ENCODE measurements at places on chromosomes 12 and 14.

DNA sequence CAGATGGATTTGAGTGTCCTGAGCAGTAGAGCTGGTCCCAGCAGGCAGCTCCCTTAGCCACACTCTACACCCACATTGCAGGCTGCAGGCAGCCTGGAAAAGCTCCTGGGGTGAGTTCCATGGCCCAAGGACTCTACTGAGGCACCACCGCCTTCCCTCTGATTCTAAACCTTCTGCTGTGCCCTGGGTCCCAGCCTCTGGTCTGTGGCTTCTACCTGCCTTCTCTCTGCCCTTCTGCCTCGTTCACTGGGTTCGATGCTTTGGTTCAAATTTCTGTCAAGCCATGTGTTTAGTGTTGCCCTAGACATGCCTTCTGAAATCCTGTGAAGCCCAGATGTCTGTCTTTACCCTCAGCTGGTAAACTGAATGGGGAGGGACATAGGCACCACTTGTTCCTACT lies 1.5 kb upstream of the FGF6 start:
- no peak for DNase-seq

DNA sequence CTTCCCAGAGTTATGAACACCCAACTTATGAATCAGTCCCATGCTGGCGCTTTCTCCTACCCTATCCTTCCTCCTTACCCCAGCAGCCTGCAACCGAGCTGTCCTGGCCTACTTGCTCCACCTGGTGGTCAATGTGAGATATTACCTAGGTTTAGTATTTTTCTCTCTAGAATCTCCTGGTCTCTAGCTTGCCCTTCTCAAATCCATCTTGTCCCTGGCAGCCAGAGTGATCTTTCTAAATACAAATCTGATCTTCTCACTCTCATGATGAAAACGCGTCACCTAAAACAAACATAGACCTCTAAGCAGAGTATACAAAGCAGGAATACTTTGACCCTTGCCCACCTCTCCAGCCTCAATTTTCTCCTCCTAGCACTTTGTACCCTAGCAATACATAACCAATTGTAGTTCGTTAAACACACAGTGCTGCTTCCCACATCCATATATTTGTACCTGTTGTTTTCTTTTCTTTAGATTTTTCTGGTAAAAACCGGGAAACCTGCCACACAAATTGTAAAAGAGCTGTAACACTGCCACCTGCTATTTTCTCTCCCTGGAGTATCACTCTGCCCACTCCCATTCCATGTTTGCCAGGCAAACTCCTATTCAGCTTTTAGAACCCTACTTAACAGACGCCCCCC lies 20.0 kb upstream of the TCP11L2 start:
- DNase-seq: no peak

- no peak for DNase-seq
These were observed 22.3 kb upstream of the EPS8 start for GRCh38 chr12:15811214-15812127.

DNA sequence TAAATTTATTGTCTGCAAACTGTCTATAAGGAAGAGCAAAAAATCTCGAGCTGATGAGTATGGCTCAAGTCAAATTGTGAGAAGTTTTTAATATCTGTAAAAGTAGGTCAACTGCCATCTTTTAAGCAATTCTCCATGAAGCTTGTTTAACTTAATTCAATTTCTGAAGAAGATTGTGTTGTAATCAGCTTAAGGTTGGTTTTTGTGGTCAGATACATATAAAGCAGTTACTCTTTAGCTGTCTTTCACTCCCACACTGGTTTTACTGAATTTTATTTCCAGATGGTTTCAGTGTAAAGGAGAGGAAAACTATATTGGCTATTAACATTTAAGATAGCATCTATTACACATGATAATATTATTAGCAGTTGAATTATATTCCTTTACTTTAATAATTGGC lies 1165.1 kb downstream of the SLC16A7 start:
- DNase-seq: no peak

DNA sequence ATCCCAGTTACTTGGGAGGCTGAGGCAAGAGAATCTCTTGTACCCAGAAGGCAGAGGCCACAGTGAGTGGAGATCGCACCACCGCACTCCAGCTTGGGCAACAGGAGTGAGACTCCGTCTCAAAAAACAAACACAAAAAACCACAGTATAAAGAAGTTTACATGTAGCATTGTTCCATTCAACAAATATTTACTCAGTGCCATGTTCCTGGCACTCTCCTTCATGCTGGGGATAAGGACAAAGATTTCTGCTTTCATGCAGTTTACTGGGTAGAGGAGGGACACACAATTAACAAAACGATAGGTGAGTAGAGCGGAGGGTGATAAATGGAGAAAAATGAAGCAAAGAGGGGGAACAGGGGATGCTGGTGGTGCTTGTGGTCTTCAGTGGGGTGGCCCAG lies 68.2 kb upstream of the OVCH1 start:
- no peak for DNase-seq

DNA sequence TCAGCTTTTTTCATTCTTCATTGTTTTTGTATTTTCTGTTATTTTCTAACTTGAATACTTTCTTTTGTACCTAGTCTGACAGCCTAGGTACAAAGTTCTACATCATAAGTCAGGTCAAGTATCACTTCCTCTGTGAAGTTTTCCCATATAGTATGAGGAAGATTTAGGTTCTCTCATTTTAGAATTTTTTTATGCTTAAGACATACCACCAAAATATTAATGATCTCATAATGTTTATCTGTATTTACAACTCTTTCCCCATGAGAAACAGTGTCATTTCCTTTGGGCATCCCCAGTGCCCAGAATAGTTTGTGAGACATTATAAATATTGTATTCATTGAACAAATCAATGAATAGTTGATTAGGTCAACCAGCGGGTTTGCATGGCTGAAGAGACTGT lies 3.1 kb upstream of the ATF7IP start:
- DNase-seq: no peak

DNA sequence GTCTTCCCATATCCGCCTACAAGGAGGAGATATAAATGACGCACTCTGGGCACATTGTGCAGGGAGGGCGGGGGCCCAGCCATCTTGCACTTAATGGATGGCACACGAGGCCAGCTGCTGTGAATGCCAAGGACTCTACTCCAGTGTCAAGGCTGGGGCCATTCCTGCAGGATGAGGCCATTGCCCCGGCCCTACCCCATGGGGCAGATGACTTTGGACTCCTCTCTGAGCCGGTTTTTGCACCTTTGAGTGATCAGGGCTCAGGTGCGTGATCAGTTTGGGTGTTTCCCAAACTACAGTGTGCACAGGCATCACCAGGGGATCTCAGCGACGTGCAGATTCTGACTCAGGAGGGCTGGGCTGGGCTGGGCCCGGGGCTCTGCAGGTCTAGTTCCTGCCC lies 16.1 kb downstream of the MMAB start:
- DNase-seq: no peak

All from retinal pigment epithelial cell (primary cell).